ENCODE measurements at places on chromosomes 6 and 20.

DNA sequence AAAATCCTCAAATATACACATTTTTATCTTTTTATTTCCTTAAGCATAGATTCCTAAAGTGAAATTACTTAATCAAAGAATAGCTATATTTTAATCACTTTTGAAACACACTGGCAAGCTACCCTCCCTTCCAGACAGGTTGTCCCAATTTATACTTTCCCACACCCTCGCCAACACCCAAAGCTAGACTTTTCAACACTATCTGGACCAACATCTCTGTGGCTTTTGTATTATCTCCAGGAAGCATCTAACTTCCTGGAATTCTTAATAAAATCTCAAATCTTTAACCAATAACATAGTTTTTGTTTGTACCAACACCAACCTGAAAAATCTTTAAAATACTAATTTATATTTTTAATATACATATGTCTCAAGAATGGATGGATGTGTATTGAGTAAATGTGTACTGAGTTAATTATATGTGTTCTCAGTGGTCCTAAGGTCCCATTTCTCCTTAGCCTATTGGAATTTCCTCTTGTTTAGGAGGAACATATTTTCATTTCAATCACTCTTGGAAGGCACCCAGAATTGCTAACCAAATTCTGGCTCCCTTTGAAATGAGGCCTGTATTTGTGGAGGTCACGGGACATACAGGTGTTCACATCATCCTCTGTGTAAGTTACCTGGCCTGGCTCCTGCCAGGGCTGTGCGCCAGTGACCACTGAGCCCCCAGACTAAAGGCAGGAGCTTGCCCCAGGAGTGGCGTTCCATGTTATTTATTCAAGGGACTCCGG, 17.4 kb upstream of the GFOD1 start:
- DNase-seq: no peak

- no peak for DNase-seq
These were observed 9.7 kb upstream of the ZSCAN9 start for GRCh38 chr6:28215425-28215824.

GRCh38 chr20:60054716-60055634, 96.8 kb downstream of the CDH26 start:
- no peak for DNase-seq

DNA sequence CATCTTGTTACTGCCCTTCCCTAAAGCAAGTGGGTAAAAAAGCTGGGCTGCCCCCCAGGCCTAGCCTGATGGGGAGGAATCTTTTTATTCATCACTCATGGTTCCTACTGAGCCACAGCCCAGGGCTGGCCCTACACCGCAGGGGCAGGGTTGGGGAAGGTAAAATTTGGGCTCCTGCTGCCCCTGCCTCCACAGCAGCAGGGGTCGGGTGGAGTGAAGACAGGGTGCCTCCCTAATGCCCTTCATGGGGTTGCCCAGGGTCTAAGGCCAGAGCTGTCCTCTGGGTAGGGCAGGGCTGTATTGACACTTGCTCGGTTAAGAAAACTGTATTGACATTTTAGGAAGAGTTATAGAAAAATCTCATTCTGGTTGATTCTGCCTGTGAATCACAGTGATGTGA, 8.9 kb upstream of the PSMG4 start:
- no peak for DNase-seq

- no peak for DNase-seq
These were observed 57.4 kb downstream of the MOCS1 start for GRCh38 chr6:39876826-39877225.

GRCh38 chr6:40732878-40733277, 145.7 kb upstream of the LRFN2 start:
- no peak for DNase-seq

DNA sequence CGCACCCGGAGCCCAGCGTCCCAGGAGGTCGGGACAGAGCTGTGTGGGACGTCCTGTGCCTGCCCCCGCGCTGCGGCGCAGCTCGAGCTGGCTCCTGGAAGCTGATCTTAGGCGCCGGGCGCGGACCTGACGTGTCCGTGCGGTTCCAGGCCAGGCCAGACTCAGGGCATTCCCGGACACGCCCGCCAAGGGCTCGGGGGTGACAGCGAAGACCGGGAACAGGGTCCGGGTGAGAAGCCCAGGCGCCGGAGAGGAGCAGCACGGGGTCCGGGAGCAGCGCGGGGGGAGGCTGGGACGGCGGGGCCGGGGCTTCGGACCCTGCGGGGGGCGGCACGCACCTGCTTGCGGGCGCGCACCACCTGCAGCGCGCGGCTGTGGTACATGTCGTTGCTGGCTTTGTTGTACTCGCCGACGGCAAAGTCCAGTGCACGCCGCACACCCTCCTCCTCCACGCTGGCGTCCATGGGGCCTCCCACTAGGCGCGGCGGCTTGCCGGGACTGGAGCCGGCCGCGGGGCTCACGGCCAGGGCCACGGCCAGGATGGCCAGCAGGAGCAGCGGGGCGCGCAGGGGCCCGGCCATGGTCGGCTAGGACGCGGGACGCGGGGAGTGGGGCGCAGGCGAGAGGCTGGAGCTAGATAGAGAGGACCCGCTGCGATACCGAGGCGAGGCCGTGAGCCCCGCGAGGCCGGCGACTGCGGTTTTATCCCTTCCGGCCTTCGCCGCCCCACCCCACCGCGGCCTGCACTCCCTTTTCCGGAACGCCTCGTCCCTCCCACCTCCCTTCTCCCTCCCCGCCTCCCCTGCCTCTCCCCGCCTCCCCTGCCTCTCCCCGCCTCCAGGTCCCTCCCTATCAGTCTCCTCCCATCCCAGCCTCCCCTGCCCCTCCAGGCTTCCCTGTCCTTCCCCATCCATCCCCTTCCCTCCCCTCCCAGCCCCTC, at the start of gene CST3:
Gene CST3, minus strand, starts transcription at position 674 of the 940 bp plus-strand sequence. Its CDS starts 93 bp downstream, at position 581.
- DNase-seq: no peak

- no peak for DNase-seq
These were observed 232.9 kb downstream of the TSHZ2 start for GRCh38 chr20:53205046-53205445.

GRCh38 chr6:44446626-44447300, 59.3 kb downstream of the CDC5L start:
- DNase-seq: no peak

GRCh38 chr6:81768150-81768942, 15.9 kb upstream of the TENT5A start:
- no peak for DNase-seq

Data from stimulated activated CD4-positive, alpha-beta T cell treated with anti-CD3 and anti-CD28 coated beads, Interleukin-1b, Interleukin-23, amount 100 ng/mL, for 4 hours (primary cell).